NCI-H2081 treated with DMSO at 0.1 percent for 48 hours (cell line): ENCODE measurements at places on chromosomes 3 and 15.

DNA sequence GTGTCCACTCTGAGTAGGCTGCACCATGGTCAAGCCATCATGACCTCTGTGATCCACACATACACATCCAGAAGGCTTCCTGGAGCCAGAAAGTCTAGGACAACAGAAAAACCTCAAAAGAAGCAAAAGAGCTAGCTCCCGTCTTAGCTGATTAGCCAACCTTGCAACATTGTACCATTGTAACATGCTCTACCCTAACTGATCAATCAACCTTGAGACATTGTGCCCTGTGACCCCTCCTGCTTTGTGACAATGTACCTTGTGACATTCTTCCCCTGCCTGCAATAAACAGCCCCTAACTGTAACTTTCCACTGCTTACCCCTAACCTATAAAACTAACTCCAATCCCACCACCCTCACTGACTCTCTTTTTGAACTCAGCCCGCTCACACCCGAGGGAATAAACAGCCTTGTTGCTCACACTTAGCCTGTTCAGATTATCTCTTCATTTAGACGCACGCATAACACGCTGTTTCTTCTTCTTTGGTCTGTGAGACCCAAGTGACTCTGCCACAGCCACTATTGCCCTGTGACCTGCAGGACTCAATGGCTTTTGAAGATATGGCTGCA, 1104.6 kb downstream of the OTOL1 start:
- no peak for DNase-seq

GRCh38 chr3:160409812-160410610, 10.6 kb downstream of the SMC4 start:
- no peak for DNase-seq

GRCh38 chr3:184443364-184443763, 63.5 kb downstream of the CHRD start:
- DNase-seq = no peak

DNA sequence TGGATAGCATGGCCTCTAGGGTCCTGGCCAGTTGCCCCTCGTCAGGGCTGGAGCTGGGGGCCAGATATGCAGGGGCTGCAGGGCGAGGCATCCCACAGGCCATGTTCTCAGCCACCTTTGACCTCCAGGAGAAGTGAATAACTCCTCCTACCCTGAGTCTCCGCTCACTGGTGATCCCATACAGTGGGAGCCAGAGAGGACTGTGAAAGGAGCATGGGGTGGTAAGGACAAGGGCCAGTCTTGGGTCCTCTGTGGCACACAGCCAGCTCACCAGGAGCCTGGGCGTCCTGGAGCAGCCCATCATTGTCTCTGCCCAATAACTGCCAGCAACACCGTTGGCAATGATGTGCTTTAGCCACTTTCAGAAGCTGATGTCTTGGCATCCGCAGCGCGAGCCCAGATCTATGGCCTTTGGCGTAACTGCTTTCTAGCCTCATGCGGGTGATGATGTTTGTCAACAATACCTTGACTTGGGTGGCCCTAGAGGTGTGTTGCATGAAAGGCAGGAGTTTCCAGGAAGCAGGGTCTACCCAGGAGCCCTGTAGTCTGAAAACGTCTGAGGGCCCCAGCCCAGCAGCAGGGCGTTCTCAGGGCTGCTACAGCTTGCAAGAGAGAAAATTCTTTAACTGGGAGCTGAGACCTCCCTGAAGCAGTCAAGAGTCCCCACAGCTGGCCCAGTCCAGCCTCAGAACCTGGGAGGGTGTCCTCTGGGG, 61.1 kb upstream of the IQSEC1 start:
- no peak for DNase-seq

DNA sequence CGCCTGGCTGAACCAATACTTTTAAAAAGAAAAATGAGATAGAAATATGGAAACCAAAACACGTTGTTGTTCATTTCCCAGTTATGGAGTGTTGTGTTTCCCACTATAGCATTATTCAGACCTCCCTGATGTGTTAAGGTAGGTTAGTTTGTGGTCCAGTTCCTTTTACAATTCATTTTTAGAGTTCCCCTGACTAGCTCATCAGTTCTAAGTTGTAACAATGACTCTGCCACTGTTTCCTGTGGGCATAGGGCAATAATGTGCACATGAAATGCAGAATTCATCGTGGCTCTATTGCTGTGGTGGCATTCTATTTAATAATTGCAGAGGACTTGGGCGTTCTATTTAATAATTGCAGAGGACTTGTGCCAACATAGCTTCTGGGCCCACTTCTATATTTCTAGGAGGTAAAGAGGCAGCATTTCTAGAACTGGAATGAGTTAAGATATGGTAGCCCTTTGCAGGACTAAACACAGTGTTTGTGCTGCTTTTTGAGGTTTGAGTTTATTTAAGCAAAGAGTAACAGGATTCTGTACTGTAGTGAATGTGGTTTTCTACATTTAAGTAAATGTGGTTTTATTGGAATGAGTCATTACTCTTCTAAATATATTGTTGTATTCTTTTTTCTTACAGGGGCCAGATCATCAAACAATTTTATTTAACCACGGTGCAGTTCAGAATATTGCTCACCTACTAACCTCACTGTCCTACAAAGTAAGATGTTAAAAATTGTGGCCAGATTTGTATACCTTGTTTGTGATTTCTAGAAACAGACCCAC, 47.5 kb downstream of the ARMC8 start:
- DNase-seq = no peak

DNA sequence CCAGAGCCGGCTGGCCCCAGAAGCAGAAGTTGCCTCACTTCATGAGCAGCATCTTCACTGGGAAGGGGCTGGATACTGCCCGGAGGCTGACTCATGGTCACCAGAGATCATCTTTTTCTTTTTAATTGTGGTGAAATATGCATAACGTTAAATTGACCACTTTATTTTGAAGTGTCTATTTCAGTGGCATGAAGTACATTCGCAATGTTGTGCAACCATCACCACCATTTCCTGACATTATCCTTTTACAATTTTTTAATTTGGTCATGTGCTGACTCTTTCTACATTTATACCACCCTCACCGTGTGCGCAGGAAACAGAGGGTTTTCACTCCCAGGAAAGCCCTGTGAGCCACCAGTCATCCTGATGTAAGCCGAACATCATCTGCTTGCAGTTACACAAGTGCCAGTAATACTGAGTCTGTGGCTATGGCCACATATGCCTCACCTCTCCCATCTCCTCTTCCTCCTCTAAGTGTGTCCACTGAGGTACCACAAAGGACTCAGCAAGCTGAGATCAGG, 51.6 kb upstream of the ABHD17C start:
- no peak for DNase-seq

GRCh38 chr3:64789111-64789510, 101.3 kb upstream of the ADAMTS9 start:
- DNase-seq = no peak

- DNase-seq = no peak
These were observed 21.7 kb downstream of the SSR3 start for GRCh38 chr3:156533205-156533604.

- no peak for DNase-seq
These were observed 99.8 kb downstream of the NSUN3 start for GRCh38 chr3:94162700-94163099.

GRCh38 chr3:171813897-171814460, 3.7 kb upstream of the PLD1 start:
- DNase-seq = no peak

GRCh38 chr3:126466886-126467610, 8.6 kb downstream of the ZXDC start:
- DNase-seq = no peak

DNA sequence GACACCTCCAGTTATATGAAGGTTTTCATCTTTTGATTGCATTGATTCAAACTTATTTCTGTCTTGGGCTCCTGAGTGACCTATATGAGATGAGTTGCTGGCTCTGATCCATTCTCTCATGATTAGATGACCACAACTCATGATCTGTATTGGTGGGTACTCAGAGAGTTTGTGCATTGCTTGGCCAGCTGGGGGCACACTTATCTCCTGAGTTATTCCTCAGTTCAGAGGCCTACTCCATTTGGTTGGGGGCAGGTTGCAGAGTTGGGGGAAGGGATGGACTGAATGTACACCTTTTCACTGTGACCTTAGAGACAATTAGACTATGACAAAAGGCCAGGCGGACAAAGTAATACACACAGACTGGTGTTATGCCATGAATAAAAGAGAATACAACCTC, 166.2 kb upstream of the SEMA6D start:
- no peak for DNase-seq

DNA sequence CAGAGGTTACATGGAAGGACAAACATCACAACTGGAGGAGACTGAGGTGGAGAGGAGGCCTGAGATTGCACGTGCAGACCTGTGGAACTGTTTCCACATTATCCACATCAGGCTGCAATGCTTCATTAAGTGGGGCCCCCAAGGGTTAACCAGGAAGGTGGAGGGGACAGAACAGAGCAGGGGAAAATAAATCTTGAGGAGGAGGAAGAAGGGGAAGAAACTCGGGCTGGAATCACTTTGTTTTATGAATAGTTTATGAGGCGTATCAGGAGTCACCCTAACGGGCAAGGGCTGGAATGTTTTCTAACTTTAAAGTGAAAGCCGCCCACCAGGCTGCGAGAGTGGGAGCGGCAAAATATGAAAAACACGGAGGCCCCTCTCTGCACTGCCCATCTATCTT, 154.9 kb downstream of the WNT5A start:
- no peak for DNase-seq

DNA sequence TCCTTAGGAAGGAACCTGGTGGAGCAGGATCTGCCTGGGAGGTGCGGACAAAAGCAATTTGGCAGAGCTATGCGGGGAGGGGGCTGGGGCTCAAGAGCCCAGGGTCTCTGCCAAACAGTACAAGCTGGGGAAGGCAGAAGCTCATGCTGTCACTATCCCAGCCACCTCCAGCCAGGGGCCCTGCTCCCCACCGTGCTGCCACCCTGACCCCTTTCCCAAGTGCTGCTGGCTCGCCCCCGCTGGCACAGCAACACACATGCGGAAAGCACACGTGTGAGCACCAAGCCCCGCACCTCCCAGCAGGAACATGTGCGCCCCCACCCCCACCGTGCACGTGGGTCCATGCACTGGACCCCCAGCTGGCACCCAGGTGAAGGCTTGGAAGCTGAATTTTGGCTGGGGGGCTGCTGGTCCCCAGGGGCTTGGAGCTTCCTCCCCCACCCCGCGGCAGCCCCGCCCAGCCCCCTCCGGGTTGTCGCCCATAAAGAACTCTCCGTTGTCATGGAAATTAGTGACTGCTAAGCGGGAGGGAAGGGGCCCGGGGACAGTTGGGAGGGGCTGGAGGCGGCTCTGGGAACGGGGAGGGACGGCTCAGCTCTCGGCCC, 742 bp downstream of the CAMKV start:
- no peak for DNase-seq

GRCh38 chr15:64443747-64444621, 16.4 kb upstream of the ZNF609 start:
- no peak for DNase-seq

GRCh38 chr3:171586274-171586673, 126.1 kb upstream of the TNIK start:
- DNase-seq = no peak

GRCh38 chr15:80309769-80310384, 57.9 kb upstream of the CTXND1 start:
- DNase-seq = no peak

DNA sequence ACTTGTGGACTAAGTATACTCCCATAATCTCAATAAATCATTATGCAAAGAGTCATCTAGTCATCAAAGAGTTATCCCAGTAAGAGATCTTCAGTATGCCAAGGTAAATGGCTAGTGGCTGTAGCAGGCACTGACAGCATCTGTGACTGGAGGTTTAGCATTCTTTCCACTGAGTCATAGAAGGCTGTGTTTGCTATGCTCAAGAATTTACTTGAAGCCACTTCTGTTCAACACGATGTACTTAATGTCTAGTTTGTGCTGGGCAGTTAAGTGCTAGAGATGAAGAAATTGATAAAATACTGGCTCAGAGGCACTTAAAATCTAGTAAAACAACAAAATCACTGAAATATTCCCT, 13.0 kb downstream of the ZBED2 start:
- no peak for DNase-seq

DNA sequence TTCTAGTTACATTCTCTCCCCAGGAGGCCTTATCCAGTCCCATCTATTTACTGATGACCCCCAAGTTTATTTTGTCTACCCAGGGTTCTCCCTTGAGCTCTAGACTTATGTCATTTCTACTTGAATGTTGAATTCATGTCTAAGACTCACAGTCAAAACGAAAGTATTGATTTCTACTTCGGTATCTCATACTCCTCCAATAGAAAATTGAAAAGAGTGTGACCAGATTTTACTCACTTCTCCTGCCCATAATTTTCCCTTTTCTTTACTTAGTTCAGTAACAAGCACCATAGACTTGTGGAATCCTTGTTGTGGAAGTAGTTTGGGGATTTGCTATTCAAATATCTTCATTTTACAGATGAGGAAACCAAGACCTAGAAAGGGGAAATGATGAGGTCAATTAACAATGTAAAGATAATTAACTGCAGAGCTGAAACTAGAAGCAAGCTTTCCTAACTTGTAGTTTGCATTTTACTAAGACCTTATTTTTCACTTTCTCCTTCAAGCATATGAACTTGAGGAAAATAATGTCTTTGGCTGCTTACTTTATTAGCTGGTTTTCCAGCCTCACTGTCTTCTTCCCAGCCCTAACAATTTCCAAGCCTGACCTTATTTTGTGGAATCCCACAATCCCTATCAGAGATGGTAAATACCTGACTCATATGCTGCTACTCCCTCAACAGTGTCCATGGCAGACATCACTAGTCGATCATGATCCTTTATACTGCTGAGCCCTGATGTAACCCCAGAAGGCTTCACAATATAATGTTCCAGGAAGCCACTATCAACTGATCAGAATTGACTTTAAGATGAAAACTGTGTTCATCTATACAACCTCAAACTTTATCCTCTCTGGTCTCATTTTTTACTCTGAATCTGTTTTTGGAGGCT, 123.9 kb upstream of the AGBL1 start:
- no peak for DNase-seq

- DNase-seq = no peak
These were observed 74.6 kb downstream of the PRICKLE2 start for GRCh38 chr3:64150623-64151207.

DNA sequence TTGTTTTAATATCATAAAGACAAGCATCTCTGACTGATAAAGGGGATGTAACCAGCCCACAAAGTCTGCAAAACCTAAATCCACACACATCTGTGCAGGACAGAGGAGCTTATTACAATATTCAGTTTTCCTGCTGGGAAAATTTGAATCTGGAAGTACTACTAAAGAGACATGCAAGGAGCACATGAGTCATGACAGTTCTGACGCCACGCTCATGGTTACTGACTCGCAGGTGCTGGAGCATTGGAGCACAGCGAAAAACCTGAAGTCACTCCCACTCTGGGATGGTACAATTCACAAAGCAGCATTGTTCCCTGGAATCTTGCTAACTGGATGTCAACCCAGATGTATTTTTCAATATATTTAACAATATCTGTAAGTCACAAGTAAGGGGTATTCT, 7.6 kb upstream of the ISL2 start:
- DNase-seq = no peak
